CD4-positive, alpha-beta T cell treated with Interleukin-10 for 1 hour (primary cell): ENCODE measurements at places on chromosomes 5 and 9.

DNA sequence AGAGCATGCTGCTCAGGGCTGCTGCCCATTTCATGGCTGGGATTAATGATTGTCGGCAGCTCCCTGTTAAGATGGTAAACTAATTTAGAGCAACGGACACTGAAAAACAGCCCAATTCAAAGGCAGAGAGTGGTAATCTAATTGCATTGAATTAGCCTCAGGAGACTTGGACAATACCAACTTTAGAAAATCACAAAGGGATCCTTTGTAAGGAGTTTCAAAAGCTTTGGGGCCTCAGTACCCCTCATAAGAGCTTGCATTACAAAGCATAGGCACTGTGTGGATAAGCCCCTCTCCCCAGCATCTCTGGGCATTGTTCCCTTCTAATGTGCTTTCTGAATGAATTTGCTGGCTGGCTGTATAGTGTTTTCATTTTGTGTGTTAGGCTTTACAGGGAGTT, 6.7 kb downstream of the GLRA1 start:
- no peak for DNase-seq

- DNase-seq: no peak
These were observed 1.5 kb downstream of the PCSK1 start for GRCh38 chr5:96431376-96432187.

- DNase-seq: no peak
These were observed 31.2 kb upstream of the TARS1 start for GRCh38 chr5:33409435-33410170.

DNA sequence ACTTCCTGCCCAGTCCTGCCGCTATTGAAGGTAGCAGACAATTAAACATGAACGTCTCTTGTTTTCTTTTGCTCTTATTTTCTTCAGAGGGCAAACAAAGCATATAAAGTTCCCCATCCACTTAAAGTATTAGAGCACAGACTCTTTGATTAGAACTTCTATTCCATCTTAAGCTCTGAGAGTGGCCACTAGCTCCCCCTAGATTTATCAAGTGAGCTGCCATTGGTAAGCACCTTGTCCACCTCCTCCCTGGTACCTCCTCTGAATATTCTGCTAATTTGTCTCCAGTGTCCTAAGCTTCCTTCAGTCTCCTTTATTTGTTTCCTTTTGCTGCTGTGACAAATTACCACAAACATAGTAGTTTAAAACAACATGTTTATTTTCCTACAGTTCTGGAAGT, 264.3 kb upstream of the KCNN2 start:
- no peak for DNase-seq

- DNase-seq: peak; percentile 21
These were observed 1.8 kb downstream of the UBAP2 start for GRCh38 chr9:34046784-34047379.
